ENCODE measurements at places on chromosomes 2 and 18.

GRCh38 chr18:76055025-76055424 is 440.0 kb downstream of the ZNF516 start:
- DNase-seq: no peak

DNA sequence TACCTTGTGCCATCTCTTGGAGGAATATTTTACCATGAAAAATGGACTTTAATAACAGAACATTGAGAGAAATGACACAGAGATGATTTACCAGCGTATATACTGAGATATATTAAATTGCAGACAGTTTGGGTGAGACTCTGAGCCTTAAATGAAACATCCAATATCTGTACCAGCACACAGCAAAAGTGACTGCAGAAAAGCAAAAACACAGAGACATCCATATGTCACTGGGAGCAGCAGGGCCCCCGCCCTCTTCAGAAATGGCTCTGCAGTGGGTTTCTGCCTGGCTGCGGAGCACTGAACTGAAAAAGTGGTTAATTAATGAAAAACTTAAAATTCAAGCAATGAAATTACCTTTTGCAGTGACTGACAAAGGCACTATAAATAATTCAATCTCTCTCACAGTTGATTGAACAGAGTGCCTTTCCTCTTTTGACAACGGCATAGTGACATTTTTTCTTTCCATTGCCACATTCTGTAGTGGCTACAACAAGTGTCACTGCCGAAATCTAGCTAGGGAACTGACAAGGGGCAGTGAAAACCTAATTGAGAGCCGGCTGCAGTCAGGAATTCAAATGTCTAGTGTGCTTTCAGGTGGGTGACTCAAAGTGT is 353.4 kb downstream of the ALK start:
- DNase-seq: no peak

DNA sequence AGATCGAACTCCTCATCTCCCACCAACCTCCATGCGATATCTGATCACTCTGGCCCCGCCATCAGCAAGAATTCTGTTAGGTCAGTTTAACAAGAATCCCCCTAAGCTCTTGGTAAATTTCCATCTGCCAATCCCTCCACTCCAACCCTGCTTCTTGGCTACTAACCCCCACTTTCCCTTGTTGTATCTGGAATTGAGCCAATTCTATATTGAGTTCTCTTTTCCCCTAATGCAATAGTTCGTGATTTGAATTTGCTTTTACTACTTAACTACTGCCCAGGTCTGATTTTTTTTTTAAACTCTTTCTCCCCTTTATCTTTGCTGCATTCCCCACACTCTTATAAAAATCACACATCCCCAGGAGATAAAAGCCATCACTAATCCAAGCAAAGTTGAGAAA is 159.3 kb upstream of the STK17B start:
- no peak for DNase-seq

- no peak for DNase-seq
These were observed 108.6 kb downstream of the CERS6 start for GRCh38 chr2:168564641-168565040.

GRCh38 chr18:45357686-45358470 is 257.4 kb upstream of the SLC14A2 start:
- no peak for DNase-seq

- no peak for DNase-seq
These were observed 16.7 kb upstream of the MC4R start for GRCh38 chr18:60389314-60389713.

GRCh38 chr18:33369711-33370449 is 70.6 kb downstream of the CCDC178 start:
- no peak for DNase-seq

DNA sequence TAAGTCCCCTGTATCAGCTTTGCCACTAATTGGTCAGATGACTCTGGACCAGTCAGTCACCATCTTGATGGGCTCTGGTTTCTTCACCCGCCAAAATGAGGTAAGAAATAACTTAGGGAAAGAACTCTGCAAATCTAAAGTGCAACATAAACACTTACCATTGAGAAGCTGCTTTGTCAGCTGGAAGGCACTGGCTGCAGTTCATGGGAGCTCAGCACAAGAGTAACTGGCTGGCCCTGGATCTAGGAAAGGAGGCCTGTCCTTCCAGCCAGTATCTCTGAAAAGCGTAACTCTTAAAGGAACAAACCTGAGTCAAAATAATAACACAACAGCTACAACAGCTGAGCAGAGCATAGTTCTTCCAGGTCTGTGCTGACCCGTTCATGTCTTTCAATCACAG is 123.9 kb downstream of the CACNB4 start:
- DNase-seq: no peak

- DNase-seq: no peak
These were observed 452.6 kb upstream of the PKDCC start for GRCh38 chr2:41595240-41595639.

DNA sequence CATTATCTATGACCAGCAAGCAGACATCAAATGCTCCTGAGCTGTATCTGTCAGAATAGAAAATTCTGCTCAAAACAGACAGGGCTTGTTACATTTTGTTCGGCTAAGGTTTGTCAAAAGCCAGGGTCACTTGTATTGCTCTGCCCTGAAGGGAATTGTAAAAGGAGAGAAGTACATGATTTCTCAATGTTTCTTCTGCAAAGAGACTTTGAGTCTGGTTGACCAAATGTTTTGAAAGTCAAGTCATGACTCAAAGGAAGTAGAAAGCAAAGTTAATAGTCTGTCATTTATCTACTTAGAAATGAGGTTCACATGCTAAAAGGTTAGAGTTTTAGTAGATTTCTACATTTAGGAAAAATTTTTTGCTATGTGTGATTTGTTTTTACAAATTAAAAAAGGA is 1624.1 kb upstream of the ZEB2 start:
- DNase-seq: no peak

DNA sequence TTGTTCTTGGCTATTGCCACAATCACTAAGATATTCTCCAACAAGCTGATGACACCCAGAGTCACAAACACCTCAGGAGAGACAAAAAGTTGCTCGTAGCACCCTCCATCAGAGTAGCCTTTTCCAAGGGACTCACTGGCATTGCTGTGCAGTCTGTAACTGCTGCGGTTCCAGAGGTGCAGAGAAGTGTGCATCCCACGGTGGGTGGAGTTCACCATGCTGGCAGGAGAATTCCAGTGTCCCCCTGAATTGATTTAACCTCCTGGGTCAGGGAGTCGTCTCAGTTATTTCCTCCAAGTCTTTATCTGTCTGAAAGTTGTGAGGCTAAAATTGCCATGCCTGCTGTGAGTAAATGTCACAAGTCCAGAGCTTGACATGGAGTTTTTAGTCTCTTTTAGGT is 443 bp downstream of the MC4R start:
- DNase-seq: no peak

DNA sequence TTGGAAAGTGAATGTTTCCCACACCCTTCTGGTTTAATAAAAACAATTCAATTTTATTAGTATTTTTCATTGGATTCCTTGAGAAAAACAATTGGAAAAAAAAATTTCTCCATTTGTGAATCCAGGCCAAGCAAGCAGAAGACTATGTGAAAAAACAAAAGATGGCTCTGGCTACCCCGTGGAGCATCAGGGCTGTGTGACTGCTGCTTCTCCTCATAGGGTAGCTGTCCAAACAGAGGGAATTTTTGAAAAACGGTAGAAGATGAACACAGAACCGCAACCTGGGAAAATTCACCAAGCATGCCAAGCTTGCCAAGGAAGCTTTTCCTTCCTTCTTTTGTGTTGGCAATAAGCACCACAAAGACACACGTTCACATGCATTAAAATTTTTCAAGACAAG is 71.3 kb upstream of the ACVR2A start:
- DNase-seq: no peak

DNA sequence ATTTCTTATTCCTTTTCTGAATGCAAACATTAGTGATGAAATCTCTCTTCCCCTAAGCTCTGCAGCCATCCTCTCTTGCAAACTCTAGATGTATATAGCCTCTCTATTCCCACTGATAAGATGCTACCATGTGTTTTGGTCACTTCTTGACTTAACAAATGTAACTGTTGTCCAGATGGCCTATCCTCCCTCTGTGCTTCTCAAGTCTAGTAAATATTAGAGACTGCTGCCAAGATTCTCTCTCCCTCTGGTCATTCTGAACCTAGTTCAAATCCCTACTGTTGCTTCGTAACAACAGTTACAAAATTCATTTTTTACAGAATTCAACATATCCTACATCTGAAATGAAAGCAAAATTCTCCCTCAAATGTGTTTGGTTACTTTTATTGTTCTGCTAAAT is 156.6 kb downstream of the TXNL1 start:
- DNase-seq: no peak

DNA sequence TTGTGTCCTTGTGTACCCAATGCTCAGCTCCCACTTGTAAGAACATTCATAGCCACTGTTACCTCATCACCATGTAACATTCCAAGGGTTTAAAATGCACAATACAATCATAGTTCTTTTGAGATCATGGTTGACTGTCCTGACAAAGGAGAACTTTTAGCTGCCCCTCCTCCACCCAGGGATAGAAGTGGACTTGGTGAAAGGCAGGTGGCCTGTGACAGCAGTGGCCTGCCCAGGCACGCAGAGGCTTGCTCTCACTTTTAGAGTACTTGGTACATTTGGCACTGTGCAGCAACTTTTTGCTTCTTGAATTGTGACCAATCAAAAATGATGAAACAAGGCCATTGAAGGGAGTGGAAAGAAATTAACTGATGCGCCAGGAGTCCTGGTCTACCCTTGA is 108.7 kb downstream of the ANKRD44 start:
- DNase-seq: no peak

GRCh38 chr2:44200759-44201158 is 32.1 kb downstream of the PPM1B start:
- no peak for DNase-seq

GRCh38 chr18:25817546-25818237 is 272.7 kb downstream of the SS18 start:
- no peak for DNase-seq

GRCh38 chr2:224111576-224111975 is 72.5 kb upstream of the SERPINE2 start:
- no peak for DNase-seq

- DNase-seq: no peak
These were observed 311.2 kb upstream of the PKDCC start for GRCh38 chr2:41736586-41736985.

GRCh38 chr2:172922306-172922705 is 153.3 kb upstream of the MAP3K20 start:
- no peak for DNase-seq

- no peak for DNase-seq
These were observed 1178.5 kb upstream of the ACVR2A start for GRCh38 chr2:146666340-146666739.

DNA sequence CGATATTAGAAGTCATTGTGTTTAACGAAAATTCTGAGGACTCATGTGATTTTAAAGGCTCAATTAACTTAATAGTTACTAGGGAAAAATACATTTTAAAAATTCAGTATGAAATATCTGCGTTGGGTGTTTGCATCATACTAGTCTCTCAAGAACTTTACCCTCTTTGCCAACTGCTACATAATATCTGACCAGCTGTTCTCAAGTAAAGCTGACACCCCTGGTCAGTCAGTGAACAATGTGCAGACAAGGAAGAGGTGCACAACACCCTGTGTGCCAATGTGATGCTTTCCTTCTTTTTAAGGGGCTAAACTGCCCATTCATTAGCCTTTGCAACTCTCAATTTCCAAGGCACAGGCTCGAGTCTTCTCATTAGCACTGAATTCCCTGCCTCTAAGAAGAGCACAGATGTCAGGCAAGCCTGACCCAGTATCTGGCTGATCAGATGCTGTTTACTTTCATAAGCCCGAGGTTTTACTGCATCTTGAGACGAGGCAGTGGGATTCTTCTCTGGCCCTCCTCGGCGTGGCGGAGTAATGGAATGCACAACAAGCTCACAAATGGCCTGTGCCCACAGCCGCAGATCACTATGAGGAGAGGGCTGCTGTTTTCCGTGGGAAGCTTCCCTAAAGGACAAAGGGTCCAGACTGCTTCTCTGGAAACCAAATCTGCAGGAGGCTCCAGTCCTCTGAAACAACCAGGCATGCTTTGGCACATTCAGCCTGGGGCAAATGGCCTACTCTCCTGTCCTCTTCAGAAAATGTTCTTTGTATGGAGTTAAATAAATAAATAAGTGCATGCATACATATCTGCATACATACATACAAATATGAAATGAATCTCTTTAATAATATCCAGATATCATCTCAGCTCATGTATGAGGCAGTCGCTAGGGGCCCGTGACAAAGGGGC is 240.3 kb downstream of the ZNF521 start:
- DNase-seq: no peak

GRCh38 chr18:58955001-58955400 is 90.3 kb downstream of the ZNF532 start:
- DNase-seq: no peak

DNA sequence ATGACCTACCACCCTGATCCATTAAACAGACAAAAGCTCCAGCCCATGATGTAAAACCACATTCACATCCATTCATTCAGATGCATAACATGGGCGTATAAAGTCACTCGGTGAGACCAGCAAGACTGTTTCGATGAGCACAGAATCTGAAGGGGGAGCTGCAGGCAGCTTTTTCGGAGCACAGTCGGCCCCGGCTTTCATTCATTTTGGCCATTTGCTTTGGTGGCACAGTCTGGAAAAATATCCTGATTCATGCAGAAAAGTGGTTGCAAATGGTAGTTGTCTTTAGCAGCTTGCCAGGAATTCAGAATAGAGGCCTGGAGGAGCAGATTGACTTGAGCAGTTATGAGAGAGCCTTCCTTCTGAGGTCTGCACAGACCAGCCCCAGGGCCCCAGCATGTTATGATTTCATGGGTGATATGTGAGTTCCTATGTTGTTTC is 11.2 kb downstream of the ARID5A start:
- DNase-seq: no peak

DNA sequence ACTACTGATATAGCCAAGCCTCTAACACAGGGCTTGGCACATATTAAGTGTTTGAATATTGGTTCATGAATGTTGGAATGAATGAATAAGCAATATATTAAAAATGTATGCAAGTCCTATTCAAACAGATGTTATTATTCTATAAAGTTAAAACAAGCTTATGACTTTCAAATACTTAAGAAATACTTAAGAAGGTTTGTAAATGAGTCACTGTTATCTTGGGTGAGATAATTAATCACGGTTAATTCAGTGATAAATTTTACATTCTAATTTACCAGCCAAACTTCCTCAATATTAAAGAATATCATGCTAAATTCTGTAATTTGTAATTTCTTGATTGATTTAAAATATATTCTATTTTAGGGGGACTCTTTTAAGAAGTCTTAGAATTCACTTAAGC is 74.8 kb downstream of the RBMS1 start:
- no peak for DNase-seq

- DNase-seq: no peak
These were observed 258.0 kb downstream of the CNTNAP5 start for GRCh38 chr2:124283096-124283495.

Data from activated CD8-positive, alpha-beta memory T cell treated with anti-CD3 and anti-CD28 coated beads for 48 hours (primary cell).